ENCODE measurements at places on chromosomes 3 and 15.

GRCh38 chr15:45645026-45645980, 10.5 kb downstream of the SQOR start:
- DNase-seq: no peak

GRCh38 chr15:58742819-58743502, 6.5 kb downstream of the ADAM10 start:
- DNase-seq: no peak

DNA sequence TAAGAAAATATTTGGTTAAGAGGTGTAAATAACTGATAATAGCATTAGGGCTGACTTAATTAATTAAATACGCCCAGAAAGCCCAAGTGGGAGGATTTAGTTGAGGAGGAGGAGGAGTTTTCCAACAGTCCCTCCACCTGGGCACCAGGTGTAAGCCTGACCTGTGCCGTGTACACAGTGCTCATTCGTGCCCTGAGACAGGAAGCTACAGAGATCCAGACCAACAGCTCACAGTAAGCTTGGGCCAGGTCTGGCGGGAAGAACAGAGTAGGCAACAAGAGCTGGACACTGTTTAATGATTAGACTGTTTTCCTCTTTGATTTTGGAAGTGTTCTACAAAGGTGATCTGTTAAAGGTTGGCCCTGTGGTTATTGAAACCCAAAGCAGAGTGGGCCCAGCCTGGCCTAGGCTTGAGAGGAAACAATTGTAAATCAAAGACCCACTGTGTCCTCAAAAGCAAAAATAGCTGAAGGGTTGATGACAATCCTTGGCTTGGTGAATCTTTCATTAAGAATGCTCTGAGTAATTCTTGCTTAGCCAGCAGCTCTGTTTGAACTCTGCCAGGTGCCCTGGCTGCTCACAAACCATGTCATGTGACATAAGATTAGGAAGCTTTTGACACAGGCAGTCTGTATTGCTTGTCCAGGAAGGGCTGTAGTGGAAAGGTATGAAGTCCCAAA, 13.8 kb downstream of the SQOR start:
- DNase-seq: no peak

GRCh38 chr3:64878362-64878761, 190.6 kb upstream of the ADAMTS9 start:
- DNase-seq: no peak

- DNase-seq: no peak
Measured at GRCh38 chr3:147813256-147813655, 404.1 kb downstream of the ZIC1 start.

GRCh38 chr3:104396974-104397669, 969.6 kb upstream of the ALCAM start:
- no peak for DNase-seq

GRCh38 chr3:12752809-12753208, 6.2 kb downstream of the TMEM40 start:
- DNase-seq: no peak

DNA sequence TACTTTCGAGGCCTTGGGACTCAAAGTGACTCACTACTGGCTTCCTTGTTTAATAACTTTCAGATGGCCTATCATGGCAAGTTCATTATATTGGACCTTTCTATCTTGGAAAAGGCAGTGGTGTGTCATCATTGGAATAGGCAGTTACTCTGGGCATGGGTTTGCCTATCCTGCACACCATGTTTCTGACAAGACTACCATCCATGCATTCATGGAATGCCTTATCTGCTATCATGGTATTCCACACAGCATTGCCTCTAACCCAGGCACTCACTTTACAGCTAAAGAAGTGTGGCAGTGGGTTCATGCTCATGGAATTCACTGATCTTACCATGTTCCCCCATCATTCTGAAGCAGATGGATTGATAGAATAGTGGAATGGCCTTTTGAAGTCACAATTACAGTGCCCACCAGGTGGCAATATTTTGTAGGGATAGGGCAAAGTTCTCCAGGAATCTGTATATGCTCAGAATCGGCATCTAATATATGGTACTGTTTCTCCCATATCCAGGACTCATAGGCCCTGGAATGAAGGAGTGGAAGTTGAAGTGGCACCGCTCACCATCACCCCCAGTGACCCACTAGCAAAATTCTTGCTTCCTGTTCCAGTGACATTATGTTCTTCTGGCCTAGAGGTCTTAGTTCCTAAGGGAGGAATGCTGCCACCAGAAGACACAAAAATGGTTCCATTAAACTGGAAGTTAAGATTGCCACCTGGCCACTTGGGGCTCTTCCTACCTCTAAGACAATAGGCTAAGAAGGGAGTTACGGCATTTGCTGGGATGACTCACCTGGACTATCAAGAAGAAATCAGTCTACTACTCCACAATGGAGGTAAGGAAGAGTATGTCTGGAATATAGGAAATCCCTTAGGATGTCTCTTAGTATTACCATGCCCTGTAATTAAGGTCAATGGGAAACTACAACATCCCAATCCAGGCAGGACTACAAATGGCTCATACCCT, 1161.4 kb downstream of the SI start:
- DNase-seq: no peak

All from amygdala (tissue), 56 donors.